Stimulated activated CD8-positive, alpha-beta memory T cell treated with anti-CD3 and anti-CD28 coated beads, Interleukin-4, amount 100 ng/mL, for 4 hours (primary cell): ENCODE measurements at places on chromosomes 5 and 9.

- DNase-seq = no peak
Measured at GRCh38 chr5:40736103-40736875, 19.5 kb downstream of the TTC33 start.

- no peak for DNase-seq
Measured at GRCh38 chr5:102589661-102590060, 90.9 kb upstream of the SLCO6A1 start.

- DNase-seq = no peak
Measured at GRCh38 chr9:107213561-107214028, 69.5 kb upstream of the RAD23B start.

DNA sequence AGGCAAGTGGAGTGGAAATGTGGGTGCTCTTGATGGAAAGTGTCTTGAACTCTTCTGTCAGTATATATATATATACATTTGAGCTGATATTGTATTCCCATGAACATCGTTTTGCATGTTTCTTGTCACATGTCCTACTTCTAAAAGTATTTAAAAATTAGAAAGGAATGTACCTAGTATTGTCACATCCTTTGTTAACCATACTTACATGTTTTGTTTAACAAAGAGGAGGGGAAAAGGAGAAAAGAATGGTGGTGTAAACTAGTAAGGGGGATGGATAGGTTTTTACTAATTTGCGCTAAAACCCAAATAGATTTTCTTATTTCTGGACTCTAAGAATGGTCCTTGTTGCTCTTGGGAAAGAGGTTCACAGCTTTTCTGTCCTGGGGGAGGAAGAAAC, 181.7 kb downstream of the GOLPH3 start:
- DNase-seq = no peak

DNA sequence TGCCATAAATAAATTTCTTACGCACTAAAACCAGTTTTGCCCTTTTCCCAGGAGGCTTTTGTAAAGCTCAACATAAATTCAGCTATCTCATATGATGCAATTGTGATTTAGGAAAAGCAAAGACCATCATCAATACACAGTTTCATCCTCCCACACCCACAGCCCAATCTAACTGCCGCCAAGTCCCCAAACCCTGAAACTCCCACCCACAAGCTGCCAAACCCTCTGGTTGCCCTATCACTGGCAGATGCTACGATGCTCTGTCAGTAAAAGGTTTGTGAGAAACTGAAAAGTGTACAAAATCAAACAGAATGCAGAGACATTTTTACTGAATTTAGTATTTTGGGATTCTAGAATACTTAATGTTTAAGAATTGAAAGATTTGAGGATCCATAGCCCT, 42.8 kb upstream of the NR4A3 start:
- DNase-seq = no peak

GRCh38 chr5:178473854-178474253, 116.3 kb downstream of the COL23A1 start:
- DNase-seq = no peak

DNA sequence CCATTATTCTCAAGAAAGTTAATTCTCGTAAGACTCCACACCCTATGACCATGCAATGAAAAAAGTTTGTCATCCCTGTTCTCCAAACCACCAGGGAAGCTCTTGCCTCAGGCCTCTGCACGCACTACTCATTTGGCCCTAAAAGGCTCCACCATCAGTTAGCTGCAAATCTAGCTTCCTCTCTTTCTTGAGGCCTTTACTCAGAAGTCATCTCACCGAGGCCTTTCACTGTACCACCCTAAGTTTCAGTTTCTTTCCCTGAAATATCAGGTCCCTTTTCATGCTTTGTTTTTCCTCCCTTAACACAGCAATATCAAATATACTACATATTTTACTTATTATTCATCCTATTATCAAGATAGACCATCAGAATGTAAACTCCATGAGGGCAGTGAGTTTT, 39.1 kb downstream of the OXCT1 start:
- DNase-seq = no peak

- DNase-seq = no peak
Measured at GRCh38 chr5:97735209-97735608, 552.2 kb upstream of the RIOK2 start.

GRCh38 chr5:135395451-135395850, 3.6 kb downstream of the MACROH2A1 start:
- DNase-seq = no peak

- DNase-seq = no peak
Measured at GRCh38 chr5:3092664-3093063, 341.2 kb upstream of the IRX2 start.

DNA sequence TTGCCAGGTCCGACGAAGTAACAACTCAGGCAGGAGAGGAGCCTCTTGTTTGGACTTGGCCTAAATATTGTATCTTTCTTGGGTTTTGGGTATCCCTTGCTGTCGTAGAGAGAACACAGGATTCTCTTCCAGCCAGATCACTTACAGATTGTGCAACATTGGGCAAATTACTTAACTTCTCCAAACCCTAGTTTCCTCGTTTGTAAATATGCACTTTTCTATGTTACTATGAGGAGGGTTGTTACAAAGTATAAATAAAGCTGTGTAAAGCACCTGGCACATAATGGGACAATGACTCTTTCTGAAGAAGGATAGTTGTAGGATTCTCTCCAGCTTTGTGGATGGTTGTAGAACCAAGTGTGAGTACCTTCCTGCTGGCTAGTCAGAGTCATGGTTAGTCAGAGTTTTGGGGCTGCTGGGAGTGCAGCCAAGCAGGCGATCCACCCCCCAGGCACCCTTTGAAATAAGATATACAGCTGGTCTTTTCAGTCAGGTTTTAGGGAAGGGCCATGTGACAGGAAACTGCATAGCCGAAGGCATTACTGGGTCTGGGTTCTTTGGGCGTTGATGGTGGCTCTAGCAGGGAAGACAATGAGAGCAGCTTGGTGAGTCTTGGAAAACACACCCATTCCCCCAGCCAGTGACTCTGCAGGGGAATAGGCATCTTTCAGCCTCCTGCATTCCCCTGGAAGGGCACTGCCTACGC, 49.9 kb upstream of the GDNF start:
- no peak for DNase-seq

- no peak for DNase-seq
Measured at GRCh38 chr9:91502913-91503672, 79.5 kb upstream of the NFIL3 start.

GRCh38 chr5:136202469-136203205, 9.7 kb upstream of the SMIM32 start:
- no peak for DNase-seq

DNA sequence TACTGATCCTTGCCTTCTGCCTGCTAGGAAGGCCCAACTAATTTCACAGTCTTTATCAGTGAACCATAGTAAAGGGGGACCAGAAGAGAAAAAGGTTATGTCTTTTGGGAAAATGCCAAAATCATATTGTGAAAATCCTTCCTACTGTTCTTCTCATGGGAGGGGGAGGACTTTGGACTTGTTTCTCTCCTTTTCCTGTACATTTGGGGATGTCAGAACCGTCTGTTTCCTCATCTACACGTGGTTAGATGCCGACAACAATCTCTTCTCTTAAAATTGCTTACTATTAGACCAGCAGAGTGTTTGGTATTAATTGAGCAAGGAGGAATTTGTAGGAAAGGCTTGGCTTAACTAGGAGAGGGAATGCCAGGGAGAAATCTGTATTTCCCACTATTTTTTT, 77.2 kb downstream of the TMC1 start:
- DNase-seq = no peak

DNA sequence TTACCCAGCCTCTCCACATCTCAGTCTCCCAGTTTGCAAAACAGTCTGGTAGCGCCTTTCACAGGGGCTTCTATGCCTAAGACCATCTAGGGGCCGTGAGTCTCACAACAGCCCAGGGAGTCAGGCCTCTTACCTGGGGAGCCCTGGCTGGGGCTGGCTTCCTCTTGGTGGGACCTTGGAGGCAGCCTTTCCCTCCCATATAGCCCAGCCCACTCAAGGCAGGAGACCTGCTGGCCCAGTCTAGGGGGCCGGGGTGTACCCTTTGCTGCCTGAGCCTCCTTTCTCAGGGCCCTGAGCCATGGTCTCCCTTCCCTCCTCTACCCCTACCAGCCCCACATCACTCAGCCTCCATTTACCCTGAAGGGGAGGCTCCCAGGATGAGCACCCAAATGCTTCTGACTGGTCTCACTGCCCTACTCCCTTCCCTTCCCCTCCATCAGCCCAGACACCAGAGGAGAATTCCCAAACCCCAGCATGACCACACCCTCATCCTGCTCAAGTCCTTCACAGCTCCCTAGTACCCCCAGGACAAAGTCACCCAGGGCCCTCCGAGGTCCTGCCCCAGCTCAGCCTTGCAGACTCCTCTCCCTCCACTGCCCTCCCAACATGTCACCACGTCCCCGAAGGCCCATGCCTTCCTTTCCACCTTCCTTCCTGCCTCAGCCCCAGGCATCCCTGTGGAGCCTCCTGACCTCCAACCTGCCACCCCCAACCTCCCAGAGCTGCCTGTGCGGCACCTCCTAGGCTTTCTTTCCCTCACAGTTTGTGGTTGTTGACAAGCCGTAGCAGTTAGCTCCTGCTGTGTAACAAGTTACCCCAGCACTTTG, 55.3 kb downstream of the BARX1 start:
- no peak for DNase-seq

- no peak for DNase-seq
Measured at GRCh38 chr9:12955510-12956163, 180.8 kb downstream of the LURAP1L start.

DNA sequence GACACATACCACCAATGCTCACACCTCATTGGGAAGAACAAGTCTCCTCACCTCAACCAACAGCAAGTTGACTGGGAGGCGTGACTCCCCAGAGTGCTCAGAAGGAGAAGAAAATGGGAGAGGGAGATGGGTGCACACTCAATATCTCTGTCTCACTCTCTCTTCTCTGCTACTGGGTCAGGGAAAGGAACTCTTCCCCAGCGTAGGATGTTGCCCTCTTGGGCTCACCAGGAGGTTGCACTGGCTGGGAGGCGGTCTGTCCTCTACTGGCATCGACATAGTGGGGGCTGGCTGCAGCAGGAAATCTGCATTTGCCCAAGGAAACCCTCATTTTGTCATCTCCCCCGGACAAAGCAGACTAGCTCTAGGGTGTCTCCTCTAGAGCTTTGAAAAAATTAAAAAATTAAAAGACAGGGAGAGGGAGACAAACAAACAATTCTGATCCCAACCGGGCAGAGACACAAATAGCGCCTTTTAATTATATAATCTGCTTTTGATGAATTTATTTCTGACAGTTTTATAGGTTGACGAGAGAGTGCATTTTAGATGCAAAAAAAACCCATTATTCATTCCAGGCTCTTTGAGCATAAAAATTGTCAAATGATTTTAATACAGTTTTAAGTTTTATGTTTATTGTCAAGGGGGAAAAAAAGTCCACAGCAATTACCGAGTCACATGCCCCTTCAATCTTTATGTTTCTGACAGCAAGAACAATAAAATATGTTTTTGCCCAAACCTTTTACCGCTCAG, 179.3 kb upstream of the MVB12B start:
- no peak for DNase-seq

DNA sequence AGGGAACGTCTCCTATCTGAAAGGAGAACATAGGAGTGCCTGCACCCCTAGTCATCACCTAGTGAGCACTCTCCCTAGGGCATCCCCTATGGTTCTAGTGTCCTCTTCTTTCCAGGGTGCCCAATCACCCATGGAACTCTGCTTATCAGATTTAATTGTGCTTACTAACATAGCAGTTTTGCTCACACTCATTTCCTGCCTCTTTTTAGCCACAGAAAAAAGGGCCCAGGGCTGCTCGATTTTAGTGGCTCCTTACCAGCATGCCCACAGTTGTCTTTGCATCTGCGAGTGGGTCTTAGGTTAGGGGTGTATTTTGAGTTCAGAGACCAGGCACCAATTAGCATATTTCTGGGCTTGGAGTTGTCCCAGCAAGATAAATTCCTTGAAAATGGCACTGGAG, 1110.2 kb downstream of the TAF11L14 start:
- DNase-seq = no peak

- no peak for DNase-seq
Measured at GRCh38 chr5:38341056-38341455, 82.7 kb downstream of the EGFLAM start.

DNA sequence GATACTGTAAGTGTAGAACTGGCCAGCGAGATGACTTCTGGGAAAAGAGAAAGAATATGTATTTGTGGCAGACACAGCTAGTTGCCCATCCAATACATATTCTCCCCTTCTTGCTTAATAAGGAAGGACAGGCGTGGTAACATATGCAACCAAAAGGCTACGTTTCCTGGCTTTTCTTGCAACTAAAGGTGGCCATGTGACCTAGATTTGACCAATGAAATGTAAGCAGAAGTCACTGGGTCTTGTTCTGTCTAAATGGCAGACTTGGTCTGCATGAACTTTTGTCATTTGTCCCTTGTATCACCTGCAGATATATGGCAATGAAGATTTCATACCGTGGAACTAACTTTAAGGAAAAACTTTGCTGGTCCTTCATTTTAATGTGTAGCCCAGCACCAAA, 183.8 kb downstream of the CDH12 start:
- no peak for DNase-seq

DNA sequence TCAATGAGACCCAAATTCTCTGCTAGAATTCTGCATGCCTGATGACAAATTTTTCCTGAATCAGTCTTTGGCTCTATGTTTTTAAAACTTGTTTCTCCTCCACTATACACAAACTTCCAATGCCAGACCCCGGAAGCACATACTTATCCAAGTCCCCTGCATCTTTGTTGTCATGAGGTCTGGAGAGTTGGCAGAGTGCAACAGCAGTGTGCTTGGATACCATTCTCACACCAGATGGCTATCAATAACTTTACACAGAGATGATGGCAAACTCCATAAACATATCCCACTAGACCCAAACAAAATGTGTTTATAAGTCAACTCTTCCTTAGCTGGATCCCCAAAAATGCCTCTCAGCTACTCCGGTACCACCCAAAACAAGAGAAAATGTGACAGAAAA, 337.7 kb upstream of the TRPC7 start:
- no peak for DNase-seq

GRCh38 chr9:76758476-76758875, 5.8 kb upstream of the PCA3 start:
- DNase-seq = no peak

DNA sequence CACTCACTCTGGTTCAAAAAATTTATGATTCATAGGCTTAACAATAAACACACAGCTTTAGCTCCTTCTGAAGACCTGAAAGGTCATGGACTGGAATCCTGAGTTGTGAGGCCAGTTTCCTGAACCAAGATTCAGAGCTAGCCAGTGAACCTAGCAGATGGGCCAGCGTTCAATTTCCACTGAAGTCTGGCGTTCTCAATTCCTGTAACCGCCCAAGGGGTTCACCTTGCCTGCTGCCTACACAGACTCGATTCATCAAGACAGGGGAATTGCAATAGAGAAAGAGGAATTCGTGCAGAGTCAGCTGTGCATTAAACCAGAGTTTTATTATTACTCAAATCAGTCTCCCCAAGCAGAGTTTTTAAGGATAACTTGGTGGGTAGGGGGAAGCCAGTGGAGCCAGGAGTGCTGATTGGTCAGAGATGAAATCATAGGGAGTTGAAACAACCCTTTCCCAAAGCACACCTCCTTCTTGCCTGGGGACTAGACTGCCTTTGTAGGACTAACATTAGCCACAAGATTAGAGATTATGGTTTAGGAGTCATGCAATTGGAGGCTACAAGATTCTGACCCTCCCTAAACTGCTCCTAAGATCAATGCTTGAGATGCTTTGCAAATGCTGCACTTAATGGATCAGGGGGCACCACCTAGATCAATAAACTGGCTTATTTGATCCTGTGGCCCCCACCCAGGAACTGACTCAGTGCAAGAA, 117.5 kb upstream of the SHB start:
- no peak for DNase-seq

- DNase-seq = peak; percentile 80
Measured at GRCh38 chr5:59039296-59040023, 456.6 kb downstream of the RAB3C start.
